ENCODE measurements at places on chromosomes 5 and 9.

GRCh38 chr9:37919246-37919955 is 15.5 kb upstream of the SLC25A51 start:
- no peak for DNase-seq

DNA sequence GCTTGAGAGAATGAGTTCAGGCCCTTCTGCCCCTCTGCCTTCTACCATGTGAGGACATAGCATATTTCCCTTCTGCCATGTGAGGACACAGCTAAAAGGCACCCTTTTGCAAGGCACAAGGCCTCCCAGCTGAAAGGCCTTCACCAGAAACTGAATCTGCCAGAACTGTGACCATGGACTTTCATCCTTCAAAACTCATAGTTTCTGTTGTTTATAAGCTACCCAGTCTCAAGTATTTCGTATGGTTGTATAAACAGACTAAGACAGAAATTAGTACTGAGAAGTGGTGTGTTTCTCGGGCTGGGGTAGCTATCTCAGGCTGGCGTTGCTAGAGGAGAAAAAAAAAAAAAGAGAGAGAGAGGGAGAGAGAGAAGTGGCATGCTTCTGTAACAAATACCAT is 368.6 kb downstream of the DMRTA1 start:
- no peak for DNase-seq

DNA sequence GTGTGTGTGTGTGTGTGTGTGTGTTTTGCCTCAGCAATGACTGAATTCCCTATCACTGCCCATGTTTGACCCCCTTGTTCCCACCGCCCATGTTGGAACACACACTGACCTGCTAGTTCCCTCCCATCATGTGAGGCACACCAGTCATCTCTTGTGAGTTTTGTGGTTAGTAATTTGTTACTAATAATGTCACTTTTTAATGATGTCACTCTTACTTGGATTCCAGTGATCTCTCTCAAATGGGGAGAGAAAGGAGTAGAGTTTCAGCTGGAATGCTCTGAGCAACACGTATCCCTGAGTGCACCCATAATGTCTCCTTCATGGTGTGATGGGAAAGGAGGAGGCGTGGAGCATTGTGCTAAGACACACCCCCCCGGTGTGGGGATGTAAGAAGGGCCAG is 172.6 kb downstream of the SH3GL2 start:
- DNase-seq = no peak

GRCh38 chr5:158754018-158754514 is 345.6 kb downstream of the EBF1 start:
- no peak for DNase-seq

DNA sequence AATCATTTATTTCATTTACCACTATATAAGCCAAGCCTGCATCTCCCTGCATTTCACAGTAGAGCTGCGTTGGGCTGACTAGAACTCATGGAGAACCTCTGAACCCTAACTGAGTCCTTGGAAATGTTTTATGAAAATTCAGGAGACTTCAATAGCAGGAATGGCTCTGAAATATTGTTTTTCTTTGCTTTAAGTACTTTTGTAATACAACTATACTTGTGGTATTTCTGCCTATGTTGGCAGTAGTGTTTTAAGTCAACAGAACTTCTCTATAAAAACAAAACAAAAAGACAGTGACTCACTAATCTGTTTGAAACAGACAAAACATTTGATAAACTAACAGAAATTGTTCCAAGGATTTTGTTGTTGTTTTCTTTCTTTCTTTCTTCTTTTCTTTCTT is 489.2 kb upstream of the MEF2C start:
- no peak for DNase-seq

GRCh38 chr5:73796164-73797131 is 170.5 kb downstream of the ARHGEF28 start:
- DNase-seq = peak; percentile 68

DNA sequence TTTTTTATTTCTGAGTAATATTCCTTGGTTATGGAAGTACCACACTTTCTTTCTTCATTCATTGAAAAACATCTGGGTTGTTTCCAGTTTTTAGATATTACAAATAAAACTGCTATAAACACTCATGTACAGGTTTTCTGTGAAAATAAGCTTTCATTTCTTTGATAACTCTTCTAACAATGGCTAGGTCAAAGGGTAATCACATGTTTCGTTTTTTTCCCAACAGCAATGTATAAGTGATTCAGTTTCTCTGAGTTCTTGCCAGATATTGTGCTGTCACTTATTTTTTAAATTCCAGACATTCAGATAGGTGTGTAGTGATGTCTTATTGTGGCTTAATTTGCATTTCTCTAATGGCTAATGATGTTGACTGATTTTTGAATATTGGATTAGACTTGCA is 16.7 kb upstream of the TNPO1 start:
- no peak for DNase-seq

GRCh38 chr5:144187699-144188294 is 17.1 kb downstream of the KCTD16 start:
- peak; percentile 76 for DNase-seq

DNA sequence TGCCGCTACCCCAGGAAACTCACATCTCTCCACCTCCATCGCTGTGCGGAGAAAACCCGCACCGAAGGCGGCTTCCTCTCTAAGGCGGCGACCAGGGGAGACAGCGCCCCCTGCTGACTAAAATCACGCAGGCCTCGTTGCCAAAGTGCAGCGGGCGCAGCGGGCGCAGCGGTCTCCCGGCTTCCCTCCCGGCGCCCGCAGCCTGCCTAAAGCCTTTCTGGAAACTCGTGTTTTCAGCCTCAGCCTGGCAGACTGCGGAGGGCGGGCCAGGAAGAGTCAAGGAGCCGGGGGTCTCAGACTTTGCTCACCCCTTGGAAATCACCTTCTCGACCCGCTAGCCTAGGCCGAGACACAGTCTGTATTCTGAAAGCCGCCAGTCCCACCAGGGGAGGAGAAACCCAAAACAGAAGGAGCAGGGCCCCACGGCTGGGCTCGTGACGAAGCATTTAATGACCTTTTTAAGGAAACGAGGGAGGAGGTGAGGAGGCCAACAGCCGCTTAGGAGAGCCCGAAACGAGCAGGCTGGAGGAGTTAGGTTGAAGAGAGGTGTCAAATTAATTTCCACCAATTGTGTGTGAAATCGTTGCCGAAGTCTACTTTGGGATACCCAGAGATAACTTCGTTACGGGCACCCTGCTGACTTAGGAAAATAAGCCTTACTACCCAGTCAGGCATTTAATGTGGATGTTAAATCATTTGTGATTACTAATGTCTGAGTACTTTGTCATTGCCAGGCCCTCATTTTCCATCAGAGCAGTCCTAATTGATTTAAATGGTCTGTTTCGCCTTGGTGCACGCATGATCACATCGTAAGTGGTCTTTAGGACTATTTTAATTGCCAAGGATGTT is 7.3 kb upstream of the FOXB2 start:
- peak; percentile 10 for DNase-seq

GRCh38 chr5:157177953-157178352 is 2.7 kb upstream of the ITK start:
- no peak for DNase-seq

GRCh38 chr5:1480217-1480616 is 35.0 kb upstream of the SLC6A3 start:
- peak; percentile 99 for DNase-seq

DNA sequence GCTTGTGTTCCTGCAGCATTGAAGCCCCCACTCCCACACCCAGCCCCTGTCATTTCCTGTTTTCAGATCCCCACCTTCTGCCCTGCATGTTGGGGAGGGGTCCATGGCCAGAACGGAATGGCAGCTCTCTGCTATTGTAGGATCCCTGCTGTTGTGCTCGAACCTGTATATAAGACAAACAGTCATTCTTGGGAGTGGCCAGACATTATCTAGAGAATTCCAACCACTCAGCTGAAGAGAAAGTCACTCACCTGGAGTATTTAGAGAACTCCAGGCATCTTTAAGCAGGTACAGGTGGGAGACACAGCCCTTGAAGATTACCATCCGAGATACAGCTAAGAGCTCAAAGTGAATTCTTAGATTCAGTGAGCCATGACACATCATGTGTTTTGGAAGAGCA is 96.1 kb downstream of the C9orf152 start:
- no peak for DNase-seq

- no peak for DNase-seq
Measured at GRCh38 chr9:93905473-93906133, 49.6 kb downstream of the BARX1 start.

DNA sequence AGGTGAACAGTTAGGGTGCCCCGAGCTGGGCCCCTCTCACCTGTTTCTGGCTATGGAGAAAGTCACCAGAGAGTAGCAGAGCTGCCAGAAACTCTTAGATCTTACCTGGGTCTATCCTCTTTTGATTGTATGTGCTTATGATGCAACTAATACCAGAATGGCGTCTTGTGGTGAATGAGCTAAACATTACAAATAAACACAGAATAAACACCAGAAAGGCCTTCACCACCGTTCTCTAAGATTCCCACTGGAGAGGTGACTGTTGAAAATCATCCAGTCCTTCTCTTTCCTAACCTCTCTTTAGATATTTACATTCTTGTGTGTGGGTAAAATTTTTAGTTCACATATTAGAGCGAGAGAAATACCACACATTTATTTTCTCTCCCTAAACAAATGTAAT is 241.7 kb upstream of the GAS1 start:
- no peak for DNase-seq

- DNase-seq = no peak
Measured at GRCh38 chr5:113338628-113339027, 96.2 kb downstream of the TSSK1B start.

DNA sequence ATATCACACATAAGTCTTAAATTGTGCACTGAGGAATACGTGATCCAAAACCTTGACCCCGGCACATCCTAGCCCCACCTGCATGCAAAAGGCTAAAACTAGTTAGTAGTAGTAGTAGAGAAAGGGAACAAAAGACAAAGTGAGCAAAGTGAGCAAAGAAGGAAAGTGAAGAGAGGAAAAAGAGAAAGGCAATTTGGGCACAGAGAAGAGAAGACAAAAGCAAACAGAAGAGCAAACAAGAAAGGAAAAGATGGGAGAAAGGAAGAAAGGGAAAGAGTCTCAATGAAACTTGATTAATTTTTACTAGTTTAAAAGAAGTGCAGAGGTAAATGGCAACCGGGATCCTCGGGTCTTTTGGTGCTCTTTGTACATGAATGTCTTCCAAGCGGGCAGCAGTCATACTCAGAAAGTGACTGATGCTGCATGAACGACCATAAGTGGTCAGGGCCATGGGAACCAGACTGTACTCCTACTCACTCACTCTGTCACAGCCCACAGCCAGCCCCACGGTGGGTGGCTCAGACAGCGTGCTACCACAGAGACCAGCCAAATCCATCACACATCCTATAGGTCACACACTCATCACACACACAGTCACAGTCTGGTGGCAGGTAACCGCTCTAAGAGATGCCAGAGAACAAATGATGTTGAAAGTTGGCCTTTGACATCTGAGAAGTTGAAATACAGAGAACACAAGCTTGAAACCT is 203.9 kb downstream of the FBN2 start:
- DNase-seq = no peak

GRCh38 chr9:98064623-98065392 is 8.3 kb downstream of the NANS start:
- DNase-seq = no peak

DNA sequence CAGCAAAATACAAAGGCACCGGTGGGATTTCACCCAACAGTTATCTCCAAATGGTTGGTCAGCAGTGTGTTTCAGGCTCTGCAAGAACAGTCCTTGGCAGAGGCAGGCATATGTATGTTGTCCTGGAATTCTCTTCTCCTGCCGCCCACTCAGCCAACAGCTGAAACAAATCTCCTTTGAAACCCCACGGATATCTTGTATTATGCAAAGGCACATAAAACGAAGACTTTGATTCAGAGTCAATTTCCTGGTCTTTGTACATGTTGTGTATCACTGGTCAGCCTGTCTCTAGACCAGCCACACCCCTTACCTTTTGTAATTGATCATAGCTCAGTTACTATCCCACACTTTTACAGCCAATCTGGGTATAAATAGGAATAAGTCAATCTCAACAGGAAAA is 29.2 kb downstream of the FREM1 start:
- DNase-seq = no peak

DNA sequence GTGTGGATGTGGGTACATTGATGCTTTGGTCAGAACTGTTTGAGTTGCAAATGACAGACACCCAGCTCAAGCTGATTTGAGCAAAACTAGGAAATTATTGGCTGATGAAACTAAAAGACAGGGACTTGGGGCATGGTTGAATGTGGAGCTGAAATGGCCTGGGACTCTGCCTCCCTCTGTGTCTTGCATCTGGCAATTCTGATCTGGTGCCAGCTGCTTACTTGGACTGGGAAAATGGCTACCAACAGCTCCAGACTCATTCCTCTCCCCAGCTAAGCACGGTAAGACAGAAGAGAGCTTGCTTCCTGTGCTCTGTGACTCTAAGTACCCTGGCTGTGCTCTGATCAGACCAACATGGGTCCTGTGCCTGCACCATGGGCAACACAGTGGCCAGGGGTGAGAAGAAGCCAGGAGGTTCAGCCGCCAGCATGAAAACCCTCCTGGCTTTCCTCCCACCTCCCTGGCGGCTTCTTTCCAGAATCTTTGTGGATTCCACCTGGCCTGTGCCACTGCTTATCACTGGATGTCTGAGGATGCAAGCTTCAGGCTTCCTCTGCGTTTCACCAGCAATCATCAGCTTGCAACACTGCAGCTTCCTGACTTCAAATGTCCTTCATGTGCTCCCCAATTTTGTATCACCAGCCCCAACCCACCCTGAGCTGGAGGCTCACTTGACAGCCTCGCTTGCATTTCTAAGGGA is 44.1 kb downstream of the C5orf15 start:
- no peak for DNase-seq

DNA sequence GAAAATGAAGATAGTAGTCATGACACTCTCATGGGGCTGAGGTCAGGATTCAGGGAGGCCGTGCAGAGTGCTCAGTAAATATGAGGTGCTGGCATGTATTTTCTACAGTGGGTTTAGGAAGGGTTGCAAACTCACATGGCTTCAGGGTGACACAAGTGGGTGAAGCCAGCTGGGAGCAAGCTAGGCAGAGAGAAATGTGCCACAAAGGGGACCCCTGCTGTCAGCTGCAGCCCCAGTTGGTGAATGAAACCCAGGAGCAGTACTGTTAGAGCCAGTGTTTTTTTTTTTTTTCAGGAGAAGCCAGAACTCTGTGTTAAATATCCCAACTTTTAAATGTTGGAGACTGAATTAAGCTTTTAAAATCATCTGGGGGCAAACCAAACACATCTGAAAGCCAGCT is 75.3 kb downstream of the INSYN2B start:
- no peak for DNase-seq

GRCh38 chr5:38677636-38678035 is 121.2 kb upstream of the LIFR start:
- DNase-seq = no peak

- DNase-seq = no peak
Measured at GRCh38 chr5:102262688-102263087, 33.4 kb downstream of the SLCO4C1 start.

GRCh38 chr5:156695774-156696173 is 154.3 kb upstream of the PPP1R2B start:
- DNase-seq = no peak

- DNase-seq = no peak
Measured at GRCh38 chr9:128118971-128119665, 8.4 kb downstream of the PTGES2 start.

DNA sequence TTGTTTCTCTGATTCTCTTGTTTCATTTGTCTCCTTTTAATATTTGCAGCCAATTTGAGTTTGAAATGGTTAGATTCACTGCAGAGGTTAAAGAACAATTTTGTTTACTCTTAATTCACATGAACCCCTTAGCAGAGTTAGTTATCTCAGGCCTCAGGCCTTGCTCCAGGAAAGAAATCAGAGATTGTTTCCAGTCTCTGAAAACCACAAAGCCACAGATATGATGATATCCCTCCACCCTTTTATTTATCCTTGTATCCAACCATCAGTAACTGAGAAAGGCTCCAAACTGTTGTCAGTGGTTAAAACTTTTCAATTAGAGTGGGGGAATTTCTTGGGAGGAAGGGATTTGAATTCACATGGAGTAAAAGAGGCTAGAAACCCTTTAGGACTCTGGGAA is 406.0 kb upstream of the DMAC1 start:
- no peak for DNase-seq

Measured in CD14-positive monocyte (primary cell).